ENCODE measurements at places on chromosomes 7 and 10.

DNA sequence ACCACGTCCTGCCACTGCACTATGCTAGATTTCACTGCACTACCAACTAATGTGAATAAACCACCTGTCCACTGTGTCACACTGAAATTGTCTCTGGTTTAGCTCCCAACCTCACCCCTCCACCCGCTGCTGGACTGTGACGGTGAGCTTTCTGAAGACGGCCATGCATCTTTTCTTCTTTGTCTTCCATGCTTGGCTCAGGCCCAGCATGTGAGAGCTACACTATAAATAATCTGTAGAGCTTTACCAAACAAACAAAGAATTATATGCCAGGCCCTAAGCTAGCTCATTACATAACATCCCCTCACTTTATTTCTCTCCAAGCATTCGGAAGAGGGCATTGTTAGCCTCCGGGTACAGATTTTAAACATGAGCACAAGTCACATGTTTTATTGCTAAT, 633.2 kb downstream of the TNS3 start:
- no peak for DNase-seq

- no peak for DNase-seq
These were observed 468.8 kb upstream of the NRP1 start for GRCh38 chr10:33803248-33803647.

DNA sequence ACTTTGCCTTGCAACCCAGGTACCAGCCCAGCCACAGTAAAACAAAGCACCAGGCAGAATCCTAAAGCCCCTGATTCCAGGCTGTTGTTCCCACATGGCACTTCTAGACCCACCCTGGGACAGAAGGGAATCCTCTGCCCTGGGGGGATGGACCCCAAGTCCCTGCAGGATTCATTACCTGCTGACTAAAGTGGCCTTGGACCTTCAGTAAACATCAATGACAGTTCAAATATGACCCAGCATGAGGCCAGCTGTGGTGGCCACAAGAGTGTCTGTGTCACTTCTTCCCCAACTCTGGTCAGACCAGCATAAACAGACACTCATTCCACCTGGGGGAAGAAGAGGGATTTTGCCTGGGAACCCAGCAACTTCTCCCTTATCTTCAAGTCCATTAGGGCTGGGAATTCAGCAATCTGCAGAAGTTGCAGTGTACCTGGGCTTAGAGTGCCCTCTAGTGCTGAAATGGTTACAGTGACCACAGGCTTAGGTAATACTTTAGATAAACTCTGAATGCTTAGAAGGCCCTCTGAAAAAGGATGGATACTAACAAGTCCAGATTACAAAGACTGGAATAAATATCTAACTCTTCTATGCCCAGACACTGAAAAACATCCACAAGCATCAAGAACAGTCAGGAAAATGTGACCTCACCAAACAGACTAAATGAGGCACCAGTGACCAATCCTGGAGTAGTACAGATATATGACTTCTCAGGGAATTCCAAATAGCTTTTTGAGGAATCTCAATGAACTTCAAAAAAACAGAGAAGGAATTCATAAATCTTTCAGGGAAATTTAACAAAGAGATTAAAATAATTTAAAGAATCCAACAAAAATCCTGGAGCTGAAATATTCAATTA, 108.5 kb upstream of the TMEM168 start:
- peak; percentile 63 for DNase-seq

DNA sequence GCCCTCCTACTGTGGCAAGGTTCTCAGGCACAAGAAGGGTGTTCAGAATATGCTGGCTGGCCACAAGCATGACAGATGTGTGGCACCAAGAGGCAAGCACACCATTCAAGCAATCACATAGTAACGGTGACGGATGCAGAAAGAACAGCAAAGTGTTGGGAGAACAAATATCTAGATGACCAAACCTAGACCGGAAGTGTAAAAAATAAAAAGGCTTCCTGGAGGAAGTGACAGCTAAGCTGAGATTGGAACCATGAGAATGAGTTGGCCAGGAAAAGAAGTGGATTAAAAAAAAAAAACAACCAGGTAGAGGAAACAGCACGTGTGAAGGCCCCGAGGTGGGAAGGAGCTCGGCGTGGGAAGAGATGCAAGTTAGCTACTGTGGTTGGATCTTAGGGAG, 22.0 kb downstream of the GHRHR start:
- no peak for DNase-seq

GRCh38 chr7:55508221-55509011, 63.9 kb downstream of the VOPP1 start:
- no peak for DNase-seq

GRCh38 chr7:19665399-19666008, 43.3 kb downstream of the POLR1F start:
- DNase-seq = peak; percentile 39

GRCh38 chr7:101874028-101874427, 56.6 kb downstream of the CUX1 start:
- peak; percentile 67 for DNase-seq

- peak; percentile 45 for DNase-seq
These were observed 123.1 kb upstream of the INHBA start for GRCh38 chr7:41825927-41826480.

DNA sequence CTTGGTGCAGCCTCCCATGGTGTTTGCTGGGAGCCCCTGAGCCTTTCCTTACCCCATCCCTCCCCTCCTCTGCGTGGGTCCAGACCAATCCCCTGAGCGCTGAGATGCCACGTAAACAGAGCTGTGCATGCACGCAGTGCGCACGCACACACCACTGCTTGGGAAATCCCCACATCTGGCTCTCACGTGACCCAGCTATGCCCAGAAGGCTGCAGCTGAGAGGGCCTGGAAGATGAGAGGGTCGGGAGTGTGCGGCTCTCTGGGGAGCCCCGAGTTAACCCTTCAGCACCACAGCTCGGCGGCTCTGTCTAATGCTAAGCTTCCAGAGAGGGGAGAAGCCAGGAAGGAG, 177.2 kb downstream of the SH3PXD2A start:
- DNase-seq = peak; percentile 99

GRCh38 chr10:10845826-10846503, 171.7 kb upstream of the CELF2 start:
- no peak for DNase-seq

Data from AG10803 (cell line).